ENCODE measurements at places on chromosomes 12 and 14.

DNA sequence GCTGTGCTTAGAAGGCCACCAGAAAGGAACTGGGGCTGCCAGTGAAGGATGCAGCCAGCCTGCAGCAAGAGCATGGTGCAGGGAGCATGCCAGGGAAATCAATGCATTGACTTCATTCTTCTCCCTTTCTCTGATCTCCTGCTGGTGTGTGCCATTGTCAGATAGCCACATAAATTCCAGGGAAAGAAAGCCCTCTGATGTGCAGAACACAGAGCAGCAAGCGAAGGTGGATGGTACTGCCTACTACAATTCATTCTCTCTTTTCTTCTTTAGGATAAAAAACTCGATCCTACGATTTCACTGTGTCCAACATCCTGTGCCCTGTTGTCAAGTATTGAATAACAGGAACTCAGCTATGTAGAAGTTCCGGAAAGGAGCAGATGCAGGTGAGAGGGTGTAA is 446.7 kb upstream of the TMEM132C start:
- no peak for DNase-seq

- no peak for DNase-seq
Observed at GRCh38 chr12:48447755-48448154, 24.6 kb upstream of the ANP32D start.

DNA sequence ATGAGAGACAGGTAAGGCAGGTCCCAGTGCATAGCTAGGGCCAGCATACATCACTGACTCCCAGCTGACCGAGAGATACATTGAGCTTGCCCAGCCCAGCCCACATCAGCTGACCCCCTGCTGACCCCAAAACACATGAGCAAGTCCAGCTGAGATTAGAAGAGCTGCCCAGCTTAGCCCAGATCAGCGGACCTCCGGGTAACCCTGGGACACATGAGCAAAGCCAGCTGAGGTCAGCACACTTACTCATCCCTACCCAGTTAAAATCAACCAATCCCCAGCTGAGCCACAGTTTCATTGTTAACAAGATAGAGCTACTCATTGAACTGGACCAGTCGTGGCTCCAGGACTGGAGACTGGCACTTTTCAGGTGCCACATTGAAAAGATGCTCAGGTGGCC is 21.8 kb upstream of the FBXO34 start:
- DNase-seq = no peak

GRCh38 chr12:114944736-114945135 is 260.8 kb upstream of the TBX3 start:
- DNase-seq = no peak

- DNase-seq = no peak
Observed at GRCh38 chr12:15777355-15778012, 11.7 kb downstream of the EPS8 start.

GRCh38 chr12:79534029-79534867 is 156.5 kb downstream of the PAWR start:
- DNase-seq = no peak
